SK-MEL-5 (cell line): ENCODE measurements at places on chromosomes 7 and 10. TPM values are rescaled to one million over a fixed set of nuclear protein-coding genes. Genes with fewer than 3 reads are reported as not detected.

The TBC1D12 gene
- 9.6 TPM in 2 replicates for total RNA-seq

The OR9A2 gene
- total RNA-seq: not detected in 2 replicates

The GIMAP4 gene
- not detected in 2 replicates for total RNA-seq

The RAB19 gene
- not detected in 2 replicates for total RNA-seq

The GDF10 gene
- total RNA-seq: not detected in 2 replicates

The ABCC2 gene
- 99.4 and 113 TPM in 2 replicates for total RNA-seq

The NRCAM gene
- 19.2 and 22.8 TPM in 2 replicates for total RNA-seq

The ZNF438 gene
- 4.6 and 5.7 TPM in 2 replicates for total RNA-seq
